ENCODE measurements at places on chromosomes 2 and 18.

DNA sequence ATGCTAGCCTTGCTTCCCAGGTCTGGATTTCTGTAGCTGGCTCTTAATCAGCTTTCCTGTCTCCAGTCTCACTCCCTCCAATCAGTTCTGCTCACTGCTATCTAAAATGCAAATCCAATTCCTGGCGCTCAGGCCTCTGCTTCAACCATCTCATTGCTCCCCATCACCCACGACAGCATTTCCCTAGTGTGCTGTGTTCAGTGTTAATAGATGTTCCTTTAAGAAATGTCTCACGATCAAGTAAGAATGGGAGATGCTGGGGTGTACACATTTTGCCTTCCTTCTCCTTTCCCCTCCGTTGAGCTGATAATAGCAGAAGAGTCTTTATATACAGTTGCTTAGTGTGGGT lies 1.6 kb upstream of the PUM2 start:
- DNase-seq = no peak

DNA sequence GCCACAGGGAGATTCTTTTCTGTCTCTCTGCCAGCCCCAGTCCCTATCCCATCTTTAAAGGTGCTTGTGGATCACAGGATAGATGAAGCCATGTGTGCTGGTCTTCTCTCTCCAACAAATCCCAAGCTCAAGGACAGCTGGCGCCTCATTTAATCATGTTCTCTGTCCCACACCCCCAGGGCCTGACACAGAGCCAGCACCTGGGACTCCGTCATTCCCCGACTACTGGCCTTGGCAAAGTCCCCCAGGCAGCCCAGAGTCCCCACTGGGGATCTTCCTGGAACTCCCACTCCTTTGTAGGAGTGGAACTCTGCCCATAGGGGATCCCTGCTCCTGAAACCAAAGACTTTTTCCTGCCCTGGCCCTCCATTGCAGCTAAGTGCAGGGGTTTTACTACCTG lies 60.8 kb downstream of the MTHFD2 start:
- no peak for DNase-seq

- DNase-seq = no peak
These were observed 1917.7 kb upstream of the PIK3C3 start for GRCh38 chr18:40037356-40037755.

- DNase-seq = no peak
These were observed 47.4 kb upstream of the DNAJC10 start for GRCh38 chr2:182668671-182669070.

- no peak for DNase-seq
These were observed 593.1 kb upstream of the NRXN1 start for GRCh38 chr2:51624995-51625394.

GRCh38 chr2:145116056-145116455 lies 596.1 kb upstream of the ZEB2 start:
- DNase-seq = no peak

DNA sequence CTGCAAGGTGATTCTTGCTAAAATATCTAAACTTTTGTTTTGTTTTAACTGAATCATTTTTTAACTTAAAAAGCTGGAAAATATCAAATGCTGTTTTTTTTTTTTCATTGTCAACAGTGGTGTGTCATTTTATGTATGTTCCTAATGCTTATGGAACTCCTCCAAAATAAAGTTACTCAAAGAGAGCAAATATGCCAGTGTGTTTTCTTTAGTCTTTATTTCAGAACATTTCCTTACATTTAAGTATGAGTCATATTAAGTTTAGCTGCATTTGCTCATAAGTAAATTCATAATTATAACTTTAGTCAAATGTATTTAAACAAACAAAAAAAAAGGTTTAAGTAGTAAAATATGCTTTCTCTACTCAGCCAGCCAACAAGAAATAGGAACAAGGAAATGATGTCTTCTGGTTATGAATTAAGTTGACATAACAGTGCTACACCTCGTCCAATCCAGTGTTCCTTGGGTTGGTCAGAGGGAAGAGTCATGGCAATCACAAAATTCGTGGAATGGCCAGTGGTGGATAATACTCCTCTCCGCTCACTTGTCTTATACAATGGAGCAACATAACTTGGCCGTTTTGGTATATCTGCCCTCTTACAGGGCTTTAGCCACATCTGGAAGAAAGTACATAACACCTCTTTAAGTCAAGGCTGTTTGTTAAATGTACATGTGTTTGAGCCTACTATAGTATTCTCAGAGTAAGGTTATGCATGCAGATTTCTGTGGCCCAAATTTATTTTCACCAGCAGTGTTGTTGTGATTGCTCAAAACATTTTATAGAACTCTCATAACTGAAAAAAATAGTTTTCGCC lies 80.7 kb downstream of the SLC39A10 start:
- no peak for DNase-seq

- DNase-seq = no peak
These were observed 8.7 kb upstream of the PSD4 start for GRCh38 chr2:113164930-113165585.

GRCh38 chr18:74803769-74804168 lies 206.1 kb downstream of the ZNF407 start:
- no peak for DNase-seq

- DNase-seq = no peak
These were observed 52.0 kb downstream of the SLC4A5 start for GRCh38 chr2:74291218-74291544.

Data from naive thymus-derived CD8-positive, alpha-beta T cell (primary cell).